RPMI8226 (cell line): ENCODE measurements at places on chromosomes 7 and 10.

DNA sequence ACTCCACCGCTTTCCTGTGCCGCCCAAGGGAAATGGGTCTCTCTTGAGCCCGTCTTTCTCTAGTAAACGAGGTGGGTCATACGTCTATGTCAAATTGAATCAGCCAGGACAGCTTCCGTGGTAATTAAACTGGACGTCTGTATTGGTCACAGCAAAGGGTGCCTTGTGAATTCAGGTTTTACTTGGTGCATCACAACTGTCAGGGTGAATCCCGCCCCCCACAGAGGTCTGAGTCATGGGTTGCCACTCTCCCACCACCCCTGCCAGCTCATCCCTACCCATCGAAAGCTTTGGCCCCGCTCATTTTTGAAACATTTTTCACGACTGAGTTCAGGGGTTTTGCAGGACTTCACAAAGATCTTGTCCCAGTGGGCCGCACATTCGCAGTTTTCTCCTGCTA, 8.0 kb upstream of the SP8 start:
- no peak for DNase-seq

GRCh38 chr7:130875265-130875741, 141.3 kb upstream of the KLF14 start:
- peak; percentile 73 for DNase-seq

DNA sequence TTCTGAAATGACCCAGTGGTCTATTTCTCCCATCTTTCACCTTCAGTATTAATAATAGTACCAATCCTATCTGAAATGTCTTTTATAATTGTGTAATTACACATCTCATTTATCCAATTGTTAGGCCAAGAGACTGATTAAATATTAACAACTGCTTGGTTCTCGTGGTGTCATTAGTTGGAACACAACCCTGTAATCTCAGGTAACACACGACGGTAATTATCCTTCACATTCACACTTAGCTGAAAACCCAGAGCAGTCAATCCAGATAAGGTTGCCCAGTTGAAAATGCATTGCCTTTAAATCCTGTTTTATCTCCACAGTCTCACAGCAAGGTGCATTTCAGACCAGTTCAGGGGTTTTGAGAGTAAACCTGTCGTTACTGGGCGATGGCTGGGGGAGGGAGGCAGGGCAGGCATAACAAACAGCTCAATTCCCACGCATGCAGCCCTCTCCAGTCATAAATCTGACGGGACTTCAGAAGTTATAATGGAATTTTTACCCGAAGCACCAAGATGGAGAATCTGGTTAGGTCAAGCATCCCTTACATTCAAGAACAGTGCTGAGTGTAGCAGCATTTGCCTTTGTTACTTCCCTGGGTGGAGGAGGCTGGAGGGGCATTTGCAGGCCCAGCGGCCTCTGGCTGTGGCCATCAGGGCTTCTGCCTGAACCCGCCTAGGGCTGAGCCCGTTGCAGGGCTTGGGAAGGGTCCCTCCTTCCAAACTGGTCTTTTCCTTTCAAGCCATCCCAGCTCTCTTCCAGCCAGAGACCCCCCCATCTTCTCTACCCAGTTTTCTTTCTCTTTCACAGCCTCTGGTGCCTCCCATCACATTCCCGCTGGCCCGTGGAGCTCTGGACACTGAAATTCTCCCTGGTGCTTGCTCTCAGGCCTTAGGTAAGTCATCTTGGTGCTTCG, 201.0 kb upstream of the LYZL2 start:
- DNase-seq: no peak

DNA sequence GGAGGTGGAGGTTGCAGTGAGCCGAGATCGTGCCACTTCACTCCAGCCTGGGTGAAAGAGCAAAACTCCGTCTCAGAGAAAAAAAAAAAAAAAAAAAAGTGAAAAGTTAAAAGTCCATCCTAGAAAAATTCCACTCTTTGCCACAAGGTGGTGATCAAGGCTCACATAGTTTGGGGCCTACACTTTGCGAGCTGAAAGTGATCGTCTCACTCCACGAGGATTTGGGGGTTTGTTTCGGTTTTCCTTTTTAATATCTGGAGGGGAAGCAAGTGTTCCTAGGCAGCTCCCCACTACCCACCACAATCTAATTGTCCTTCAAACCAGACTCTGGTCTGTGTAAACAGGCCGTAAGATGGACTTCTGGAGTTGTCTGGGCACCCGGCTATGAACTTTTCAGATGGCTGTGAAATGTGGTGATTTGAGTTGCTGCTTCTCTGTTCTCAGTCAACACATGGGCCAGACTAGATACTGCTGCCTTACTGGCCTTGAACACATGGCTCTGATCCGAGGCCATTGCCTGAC, 27.1 kb downstream of the PRLHR start:
- peak; percentile 64 for DNase-seq

DNA sequence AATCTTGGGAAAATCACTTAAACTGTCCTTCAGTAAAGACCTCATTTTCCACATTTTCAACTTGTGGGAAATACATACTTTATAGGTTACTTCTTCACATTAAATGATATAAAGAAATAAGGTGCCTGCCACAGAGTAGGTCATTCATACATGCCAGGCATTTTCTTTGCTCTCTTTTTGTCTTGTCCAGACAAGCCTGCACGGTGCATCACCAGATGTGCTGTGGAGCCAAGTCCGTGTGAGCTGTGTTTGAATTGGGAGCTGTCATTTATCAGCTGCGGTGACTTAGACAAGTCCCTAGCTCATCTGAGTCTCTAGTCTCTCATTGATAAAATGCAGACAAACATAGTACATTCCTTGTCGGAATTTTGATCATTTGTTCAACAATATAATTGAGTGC, 432.9 kb downstream of the SORCS3 start:
- no peak for DNase-seq

- DNase-seq: no peak
Measured at GRCh38 chr7:85074-85882, 107.1 kb upstream of the FAM20C start.

- peak; percentile 43 for DNase-seq
Measured at GRCh38 chr7:123580406-123581161, 21.0 kb upstream of the ASB15 start.

- DNase-seq: no peak
Measured at GRCh38 chr7:74052628-74053027, 24.7 kb downstream of the ELN start.

DNA sequence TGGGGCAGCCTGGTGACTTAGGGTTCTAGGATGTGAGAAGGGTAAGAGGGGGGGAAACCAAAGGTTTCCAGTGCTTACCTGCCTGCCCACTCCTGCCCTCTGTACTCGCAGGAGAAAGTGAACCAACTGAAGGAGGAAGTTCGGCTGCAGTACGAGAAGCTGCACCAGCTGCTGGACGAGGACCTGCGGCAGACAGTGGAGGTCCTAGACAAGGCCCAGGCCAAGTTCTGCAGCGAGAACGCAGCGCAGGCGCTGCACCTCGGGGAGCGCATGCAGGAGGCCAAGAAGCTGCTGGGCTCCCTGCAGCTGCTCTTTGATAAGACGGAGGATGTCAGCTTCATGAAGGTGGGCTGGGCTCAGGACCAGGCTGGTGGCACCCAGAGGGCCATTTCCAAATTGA, 10.7 kb downstream of the TRIM8 start:
- DNase-seq: no peak

GRCh38 chr10:78199005-78199725, 165.5 kb downstream of the RPS24 start:
- DNase-seq: no peak

DNA sequence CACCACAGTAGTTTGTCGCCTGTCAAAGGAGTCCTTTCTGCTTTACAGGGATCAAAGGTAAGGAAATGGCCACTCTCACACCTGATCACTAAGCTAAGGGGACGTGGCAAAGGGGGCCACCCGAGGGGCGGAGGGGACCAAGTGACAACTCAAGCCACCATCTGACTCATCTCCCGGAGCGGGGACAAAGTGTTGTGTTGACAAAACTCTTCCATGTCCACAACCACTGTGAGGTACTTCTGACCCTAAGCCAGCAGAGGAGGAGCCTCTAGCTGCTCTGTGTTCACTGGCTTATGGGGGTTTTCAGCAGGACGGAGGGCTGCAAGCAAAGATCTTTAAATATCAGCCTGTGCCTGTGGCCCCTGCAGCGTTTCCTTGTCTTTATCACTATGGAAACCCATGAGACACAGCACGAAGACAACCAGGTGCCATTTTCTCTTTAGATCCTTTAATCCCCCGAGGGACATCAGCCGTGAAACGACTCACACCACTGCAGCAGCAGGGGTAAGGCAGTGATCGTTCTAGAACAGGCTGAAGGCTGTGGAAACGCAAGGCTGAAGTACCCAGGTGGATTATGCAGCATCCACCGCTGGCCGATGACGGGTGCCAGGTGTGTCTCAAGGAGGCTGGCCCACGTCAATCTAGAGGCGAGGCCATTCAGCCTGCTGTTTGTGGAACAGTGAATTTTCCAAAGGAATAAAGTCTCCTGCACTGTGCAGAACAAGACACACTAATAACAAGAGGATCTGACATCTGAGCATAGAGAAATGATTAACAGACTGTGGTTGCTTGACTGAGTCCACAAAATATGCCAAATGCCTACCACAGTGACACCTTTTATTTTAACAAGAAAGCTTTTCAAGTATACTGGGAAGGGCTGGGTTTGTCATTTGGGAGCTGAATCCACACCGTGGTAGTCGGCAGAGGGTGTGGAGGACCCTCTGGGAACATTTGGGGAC, 26.6 kb upstream of the DDC start:
- no peak for DNase-seq

DNA sequence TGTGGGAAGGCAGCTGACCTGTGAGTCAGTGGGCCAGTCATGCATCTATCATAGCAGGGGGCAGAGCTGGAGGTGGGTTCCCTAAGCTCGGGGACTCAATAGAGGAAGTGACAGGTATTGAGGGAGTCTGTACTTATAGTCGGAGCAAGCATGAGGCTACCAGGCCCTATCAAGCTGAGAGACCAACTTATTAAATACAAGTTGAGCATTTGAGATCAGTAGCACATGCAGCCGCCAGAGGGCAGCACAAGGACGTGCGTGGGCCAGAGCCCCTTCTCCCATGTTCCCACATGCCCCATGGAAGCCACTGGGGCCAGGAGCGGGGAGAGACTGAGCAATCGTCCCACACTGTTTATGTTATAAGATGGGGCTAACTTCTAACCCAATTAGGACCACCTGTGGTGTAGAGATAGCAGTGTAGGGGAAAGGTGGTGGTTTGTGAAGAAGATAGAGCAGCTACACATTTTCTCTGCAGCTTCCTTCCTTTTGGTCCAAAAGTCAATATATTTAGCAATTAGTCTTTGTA, 13.0 kb upstream of the STK31 start:
- peak; percentile 60 for DNase-seq

DNA sequence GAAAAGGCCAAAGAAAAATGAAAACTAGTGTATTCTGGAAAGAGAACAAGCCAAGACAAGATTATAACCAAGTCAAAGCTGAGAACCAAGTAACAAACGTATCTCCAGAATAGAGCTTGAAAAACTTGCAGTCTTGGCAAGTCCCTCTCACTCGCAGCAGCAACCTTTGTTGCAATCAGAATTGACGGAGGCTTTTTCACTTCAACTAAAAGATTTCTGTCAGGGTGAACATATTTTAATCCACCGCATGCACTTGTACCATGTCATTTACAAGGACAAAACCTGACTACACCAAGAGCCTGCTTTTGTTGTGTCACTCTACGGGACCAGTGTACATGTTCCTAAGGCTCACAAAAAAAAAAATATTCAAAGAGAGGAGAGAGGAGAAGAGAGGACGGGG, 122.0 kb downstream of the CHCHD3 start:
- DNase-seq: no peak

DNA sequence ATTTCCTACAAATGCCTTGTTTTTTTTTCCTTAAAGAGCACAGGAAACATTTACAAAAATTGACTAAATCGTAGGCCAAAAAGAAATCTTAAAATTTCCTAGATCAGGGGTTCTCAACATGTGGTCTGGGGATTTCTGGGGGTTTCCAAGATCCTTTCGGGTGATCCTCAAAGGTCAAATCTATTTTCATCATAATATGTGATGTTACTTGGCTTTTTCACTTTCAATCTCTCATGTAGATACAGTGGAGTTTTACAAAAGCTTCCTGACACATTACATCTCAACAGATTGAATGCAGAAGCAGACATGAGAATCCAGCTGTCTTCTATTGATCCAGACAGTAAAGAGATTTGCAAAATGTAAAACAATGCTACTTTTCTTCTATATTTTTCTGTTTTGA, 497.3 kb downstream of the INHBA start:
- no peak for DNase-seq

GRCh38 chr10:125994601-125995000, 98.2 kb downstream of the FANK1 start:
- DNase-seq: no peak

GRCh38 chr10:63671317-63671937, 150.2 kb downstream of the REEP3 start:
- DNase-seq: no peak

GRCh38 chr10:80582286-80582960, 44.7 kb downstream of the SH2D4B start:
- DNase-seq: no peak

GRCh38 chr7:125445836-125446235, 516.2 kb upstream of the POT1 start:
- no peak for DNase-seq

DNA sequence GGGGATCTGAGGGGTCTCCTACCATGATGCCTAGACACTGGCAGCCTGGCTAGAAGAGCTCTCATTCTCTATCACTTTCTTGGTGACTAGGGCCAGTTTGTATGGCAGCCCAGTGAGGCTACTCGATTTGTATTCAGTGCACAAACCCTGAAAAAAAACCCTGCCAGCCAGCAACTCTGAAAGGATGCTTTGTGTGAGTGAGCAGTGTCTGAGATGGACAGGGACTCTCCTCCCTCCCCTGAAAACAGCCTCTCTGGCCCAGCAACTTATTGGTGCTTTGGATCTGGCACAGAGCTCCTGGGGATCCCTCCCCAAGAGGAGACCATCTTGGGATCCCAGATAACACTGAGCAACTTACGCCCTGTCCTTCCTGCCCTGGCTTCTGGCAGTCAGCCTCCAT, 10.8 kb upstream of the LRRC4 start:
- DNase-seq: no peak

- no peak for DNase-seq
Measured at GRCh38 chr10:5971315-5971832, 6.0 kb downstream of the IL15RA start.

DNA sequence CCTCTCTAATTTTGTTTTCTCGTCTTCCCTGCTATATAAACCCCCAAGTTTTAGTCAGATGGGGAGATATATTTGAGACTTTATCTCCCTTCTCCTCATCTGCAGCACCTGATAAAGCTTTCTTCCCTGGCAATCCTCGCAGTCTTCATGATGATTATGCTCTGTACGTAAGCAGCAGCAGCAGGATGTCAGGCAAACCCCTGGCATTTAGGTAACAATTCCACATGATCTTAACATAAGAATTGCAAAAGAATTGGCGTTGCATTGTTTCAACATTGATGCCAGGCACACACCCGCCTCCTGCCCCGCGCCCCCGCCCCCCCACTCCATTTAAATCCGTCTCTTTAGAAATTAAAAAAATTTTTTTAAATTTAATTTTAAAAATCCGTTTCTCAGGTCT, 6.1 kb downstream of the PKD1L1 start:
- no peak for DNase-seq
